Activated T-cell treated with anti-CD3 and anti-CD28 coated beads, Interleukin-2, amount 50 U/mL, for 72 hours (primary cell): ENCODE measurements at places on chromosomes 3 and 15.

- no peak for DNase-seq
These were observed 2.9 kb upstream of the NME9 start for GRCh38 chr3:138332472-138333073.

DNA sequence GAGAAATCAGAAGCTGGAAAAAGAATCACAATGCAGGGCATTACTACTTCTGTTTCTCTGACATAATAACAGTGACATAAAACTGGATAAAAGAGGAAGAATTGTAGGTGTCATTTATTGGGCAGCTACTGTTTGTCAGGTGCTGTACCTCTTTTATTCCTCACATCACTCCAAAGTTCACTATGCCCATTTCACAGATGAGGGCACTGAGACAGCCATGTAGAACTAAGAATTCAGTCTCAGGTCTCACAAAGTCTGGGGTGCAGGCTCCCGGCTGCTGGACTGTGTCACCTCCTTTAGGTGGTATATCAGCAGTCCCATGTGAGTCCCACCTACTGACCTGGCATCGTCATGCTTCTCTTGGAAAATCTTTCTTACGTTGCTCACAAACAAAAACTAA is 20.8 kb downstream of the TMEM212 start:
- no peak for DNase-seq

GRCh38 chr3:129031476-129032215 is 28.9 kb upstream of the GP9 start:
- DNase-seq: no peak

DNA sequence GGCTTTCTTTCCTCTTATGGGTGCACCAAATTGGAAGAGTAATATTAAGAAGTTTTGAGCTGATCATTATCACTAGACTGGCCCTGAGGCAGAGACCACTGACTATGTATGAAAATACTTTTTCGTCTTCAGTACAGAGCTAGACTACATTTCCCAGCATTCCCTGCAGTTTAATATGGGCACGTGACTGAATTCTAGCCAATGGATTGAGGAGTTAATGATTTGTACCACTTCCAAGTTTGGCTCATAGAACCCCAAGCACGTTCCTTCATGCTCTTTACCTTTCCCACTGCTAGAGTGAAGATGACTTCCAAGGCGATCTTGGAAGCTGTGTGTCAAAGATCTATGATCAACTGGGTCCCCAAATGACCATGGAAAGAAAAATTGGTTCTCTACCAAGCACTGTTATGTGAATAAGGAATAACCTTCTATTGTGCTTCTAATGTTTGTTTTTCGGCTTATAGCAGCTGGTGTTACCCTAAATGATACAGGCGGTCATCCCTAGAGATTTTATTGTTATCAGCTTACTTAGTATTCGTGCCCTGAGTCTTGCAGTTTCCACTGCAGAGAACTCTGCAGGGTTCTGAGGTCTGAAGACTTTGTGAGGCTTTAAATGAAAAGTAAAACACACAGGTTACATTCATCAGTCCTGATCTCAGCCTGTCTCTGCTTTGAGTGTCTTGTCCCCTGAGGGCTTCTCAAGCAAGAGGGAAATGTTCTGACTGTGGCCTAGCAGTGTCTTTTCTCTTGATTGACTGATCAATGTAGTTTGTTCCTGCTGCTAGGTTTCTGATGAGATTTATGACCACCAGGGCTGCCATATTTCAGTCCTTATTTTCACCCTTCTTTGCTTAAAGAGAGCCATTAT is 486.8 kb downstream of the PDCD6IP start:
- no peak for DNase-seq

- DNase-seq: no peak
These were observed at the start of gene GLDN for GRCh38 chr15:51341366-51342226. Gene GLDN, plus strand, starts transcription at chr15:51341655. Its CDS starts 30 bp downstream, at chr15:51341685.

DNA sequence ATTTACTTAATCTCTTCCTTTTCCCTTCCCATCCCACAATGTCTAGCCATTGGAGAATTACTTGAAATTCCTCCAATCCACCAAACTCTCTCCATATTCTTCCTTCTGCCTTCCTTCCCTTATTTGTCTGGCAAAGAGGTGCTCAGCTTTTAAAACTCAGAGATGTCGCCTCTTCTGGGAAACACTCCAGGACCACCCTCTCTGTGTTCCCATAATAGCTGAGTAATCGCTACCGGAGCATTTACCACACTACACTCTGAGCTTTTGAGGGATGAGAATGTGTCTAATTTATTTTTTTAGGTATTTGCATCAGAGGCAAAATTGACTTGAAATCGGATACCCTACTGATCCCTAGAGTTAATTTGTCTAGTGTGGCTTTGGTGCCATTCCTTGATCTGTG is 245.7 kb upstream of the TPRG1 start:
- DNase-seq: no peak

- no peak for DNase-seq
These were observed 1.1 kb downstream of the OR4F6 start for GRCh38 chr15:101804375-101804774.

GRCh38 chr15:95359966-95360365 is 970.5 kb upstream of the NR2F2 start:
- no peak for DNase-seq

GRCh38 chr3:53159156-53160060 is 1.6 kb upstream of the PRKCD start:
- no peak for DNase-seq

- DNase-seq: no peak
These were observed 5.2 kb upstream of the MUSTN1 start for GRCh38 chr3:52839892-52840545.

- no peak for DNase-seq
These were observed 77.6 kb downstream of the FHIT start for GRCh38 chr3:61173676-61174075.

GRCh38 chr15:80160570-80161156 is 7.9 kb downstream of the FAH start:
- DNase-seq: peak; percentile 49

DNA sequence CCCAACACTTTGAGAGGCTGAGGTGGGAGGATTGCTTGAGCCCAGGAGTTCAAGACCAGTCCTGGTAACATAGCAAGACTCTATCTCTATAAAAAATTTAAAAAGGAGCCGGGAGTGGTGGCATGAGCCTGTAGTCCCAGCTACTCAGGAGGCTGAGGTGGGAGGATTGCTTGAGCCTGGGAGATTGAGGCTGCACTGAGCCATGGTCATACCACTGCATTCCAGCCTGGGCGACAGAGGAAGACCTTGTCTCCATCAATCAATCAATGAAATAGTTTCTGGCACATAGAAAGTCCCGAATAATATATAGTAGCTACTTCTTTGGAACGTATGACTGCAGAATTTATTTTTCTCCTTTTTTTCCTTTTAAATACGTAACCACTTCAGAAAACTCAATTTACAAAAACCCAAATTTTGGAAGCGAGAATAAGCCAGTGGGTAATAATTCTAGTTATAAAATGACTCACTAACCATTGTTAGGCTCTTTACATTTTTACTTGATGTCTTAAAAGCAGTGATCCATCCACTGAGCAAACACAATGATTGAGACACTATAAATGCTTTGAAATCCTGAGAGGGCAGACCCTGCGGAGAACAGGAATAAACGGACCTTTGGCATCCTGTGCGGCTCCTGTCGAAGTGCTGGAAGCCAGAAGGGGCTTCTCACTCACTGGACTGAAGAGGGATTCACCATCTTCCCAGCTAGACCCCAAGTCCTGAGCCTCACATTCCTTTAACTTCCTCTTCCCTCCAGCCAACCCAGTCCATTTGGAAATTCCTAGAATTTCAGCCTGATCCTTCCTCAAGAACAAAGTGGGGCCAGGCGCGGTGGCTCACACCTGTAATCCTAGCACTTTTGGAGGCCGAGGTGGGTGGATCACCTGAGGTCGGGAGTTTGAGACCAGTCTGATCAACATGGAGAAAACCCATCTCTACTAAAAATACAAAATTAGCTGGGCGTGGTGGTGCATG is 68.4 kb upstream of the MFGE8 start:
- no peak for DNase-seq

GRCh38 chr3:156787001-156787400 is 39.2 kb upstream of the LEKR1 start:
- DNase-seq: peak; percentile 10

- DNase-seq: peak; percentile 46
These were observed 119.9 kb downstream of the LMLN start for GRCh38 chr3:198079771-198080520.

- no peak for DNase-seq
These were observed 97.8 kb upstream of the SPRED1 start for GRCh38 chr15:38154837-38155236.

GRCh38 chr3:37170060-37170459 is 4.3 kb downstream of the LRRFIP2 start:
- DNase-seq: no peak

DNA sequence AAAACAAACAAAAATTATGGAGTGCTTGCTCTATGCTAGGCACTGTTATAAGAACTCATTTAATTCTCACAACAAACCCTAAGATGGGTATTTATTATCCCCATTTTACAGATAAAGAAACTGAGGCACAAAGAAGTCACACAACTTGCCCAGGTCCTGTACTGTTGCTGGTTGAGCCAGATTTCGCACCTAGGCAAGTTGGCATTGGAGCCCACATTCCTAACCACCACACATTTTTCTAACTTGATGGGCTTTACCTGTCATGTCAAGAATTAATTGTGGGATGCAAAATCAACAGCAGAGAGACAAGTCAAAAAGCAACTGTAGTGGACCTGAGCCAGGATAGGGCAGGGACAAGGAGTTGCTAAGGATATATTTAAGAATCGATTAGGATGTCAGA is 47.9 kb upstream of the VILL start:
- no peak for DNase-seq

- no peak for DNase-seq
These were observed 17.7 kb upstream of the PCCB start for GRCh38 chr3:136232413-136232812.

DNA sequence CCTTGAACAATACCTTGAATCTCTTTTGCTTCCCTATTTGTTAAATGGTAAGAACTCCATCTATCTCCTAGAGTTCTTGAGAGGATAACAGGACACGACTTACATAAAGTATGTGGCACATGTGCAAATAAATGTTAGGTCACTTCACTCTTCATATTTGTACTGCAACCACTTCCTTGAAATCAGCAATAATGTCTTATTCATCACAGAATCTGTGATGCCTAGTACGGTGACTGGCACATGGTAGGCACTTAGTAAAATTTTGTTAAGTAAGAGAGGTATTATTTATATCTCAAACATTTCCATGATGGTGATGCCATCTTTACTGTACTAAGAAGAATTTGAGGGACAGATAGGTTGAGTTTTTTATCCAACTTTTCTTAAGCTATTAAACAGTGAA is 14.3 kb downstream of the CD47 start:
- DNase-seq: no peak

DNA sequence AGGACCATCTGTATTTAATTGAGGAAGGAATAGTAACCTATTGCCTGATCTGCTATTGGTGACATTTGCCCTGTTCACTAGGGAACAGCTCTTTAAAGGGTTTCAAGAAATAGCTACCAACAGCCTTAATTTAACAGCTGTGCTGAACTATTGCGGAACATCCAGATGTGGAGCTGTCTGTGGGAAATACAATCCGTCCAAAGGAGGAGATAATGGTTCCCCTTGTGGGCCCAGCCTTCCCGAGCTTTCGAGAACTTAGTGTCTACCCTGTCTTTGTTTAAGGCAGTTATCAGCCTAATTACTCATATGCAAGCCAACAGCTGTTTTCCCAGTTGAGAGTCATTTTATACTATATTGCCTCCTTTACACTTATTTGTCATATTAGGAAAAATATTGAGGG is 398.6 kb downstream of the WDR72 start:
- no peak for DNase-seq

DNA sequence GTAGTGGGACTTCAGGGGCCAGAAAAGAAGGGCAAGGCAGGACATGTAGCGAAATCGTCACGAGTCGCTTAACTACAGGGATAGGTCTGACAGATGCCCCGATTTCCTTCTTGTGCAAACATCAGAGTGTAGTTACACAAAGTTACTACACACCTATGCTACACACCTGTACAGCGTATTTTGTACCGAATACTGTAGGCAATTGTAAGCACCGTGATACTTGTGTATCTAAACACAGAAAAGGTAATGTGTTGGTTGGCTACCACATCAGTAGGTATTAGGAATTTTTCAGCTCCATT is 515 bp upstream of the MTHFS start:
- DNase-seq: no peak

DNA sequence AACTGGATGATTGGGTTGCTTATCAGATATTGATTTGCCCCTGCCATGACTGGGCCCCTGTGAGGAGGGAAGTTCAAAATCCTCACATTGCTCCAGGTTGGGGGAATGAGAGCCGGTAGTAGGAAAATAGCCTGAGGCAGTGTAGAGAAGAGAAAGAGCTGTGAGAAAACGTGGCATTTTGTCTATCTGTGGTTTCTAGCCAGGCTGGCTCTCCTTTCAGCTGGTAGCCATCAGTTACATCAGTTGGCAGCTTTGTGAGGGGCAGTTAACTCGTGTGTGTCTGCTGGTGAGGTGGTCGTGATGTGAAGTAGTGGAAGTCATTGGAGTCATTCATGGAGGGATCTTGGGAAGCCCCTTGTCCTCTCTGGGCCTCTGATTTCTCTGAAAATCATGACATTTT is 5.2 kb downstream of the ESYT3 start:
- no peak for DNase-seq

DNA sequence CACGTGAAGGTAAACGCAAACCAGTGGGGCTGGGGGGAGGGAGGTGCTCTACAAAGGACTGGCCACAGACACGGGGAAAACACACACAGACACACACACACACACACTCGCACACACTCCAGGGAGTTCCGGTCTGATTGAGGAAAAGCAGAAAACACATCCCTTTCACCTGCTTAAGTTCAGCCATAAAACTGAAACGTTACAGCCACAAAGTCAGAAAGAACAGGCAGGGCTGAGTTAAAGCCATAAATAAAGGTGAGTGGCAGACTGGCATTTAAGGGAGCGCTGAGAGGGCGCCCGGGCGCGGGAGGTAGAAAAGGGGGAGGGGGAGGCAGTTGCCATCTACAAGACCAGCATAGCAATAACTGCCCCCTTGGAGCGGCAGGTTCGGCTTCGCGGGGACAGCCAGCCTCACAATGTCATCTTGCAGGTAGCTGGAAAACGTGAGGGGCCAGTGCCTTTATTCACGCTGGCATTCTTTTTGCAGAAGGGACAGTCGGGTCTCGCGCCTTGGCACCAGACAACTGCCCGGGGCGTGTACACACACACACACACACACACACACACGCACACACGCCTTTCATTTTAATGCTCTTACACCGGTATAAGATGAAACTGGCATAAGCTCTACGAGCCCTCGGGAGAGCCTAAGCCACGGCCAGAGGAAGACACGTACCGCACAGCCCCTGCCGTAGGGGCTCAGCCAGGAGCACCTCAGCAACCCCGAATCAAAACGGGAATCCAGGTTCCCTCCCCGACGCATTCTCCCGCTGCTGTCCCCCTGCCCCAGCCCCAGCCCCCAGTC is 866 bp downstream of the TNIK start:
- peak; percentile 50 for DNase-seq

- DNase-seq: no peak
These were observed 51.4 kb upstream of the ATOSA start for GRCh38 chr15:52730594-52730993.

DNA sequence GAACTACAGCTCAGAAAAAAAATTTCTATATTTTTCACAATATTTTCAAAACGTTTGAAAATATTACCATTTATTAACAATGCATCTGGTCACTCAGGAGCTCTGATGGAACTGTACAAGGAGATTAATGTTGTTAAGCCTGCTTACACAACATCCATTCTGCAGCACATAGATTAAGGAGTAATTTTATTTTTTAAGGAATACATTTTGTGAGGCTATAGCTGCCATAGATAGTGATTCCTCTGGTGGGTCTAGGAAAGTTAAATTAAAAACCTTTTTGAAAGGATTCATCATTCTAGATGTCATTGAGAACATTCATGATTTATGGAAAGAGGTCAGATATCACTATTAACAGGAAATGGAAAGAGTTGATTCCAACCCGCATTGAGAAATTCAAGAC is 196.9 kb downstream of the C3orf38 start:
- DNase-seq: no peak

- no peak for DNase-seq
These were observed 33.8 kb downstream of the MUC4 start for GRCh38 chr3:195777975-195778374.
